ENCODE measurements at places on chromosomes 7 and 10. TPM values are rescaled to one million over a fixed set of nuclear protein-coding genes. Genes with fewer than 3 reads are reported as not detected.

Gene CDHR1
- 0.69 TPM for total RNA-seq

DNA sequence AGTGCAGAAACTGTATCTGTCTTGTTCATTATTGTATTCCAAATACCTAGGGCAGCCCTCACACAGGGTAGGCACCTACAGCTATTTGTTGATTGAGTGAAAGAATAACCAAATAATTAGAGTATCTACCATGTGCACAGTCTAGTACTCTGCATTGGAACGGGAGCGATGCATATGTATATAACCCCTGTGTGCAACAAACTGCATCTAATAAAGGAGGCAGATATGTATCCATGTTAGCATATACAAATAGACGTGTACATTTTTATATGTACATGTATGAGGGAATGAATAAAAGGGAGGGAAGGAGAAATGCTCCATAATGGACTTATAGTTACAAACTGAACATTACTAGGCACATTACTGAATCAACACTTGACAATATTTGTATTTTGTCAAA lies 191.3 kb upstream of the PTPRZ1 start:
- H3K4me1 ChIP-seq = no peaks in the 10 kb centered on the region
- H3K27ac ChIP-seq = no peak overlapping the region
- H3K36me3 ChIP-seq = no peaks in the 10 kb centered on the region
- H3K4me3 ChIP-seq = no peak overlapping the region
- no peaks in the 10 kb centered on the region for H3K27me3 ChIP-seq

DNA sequence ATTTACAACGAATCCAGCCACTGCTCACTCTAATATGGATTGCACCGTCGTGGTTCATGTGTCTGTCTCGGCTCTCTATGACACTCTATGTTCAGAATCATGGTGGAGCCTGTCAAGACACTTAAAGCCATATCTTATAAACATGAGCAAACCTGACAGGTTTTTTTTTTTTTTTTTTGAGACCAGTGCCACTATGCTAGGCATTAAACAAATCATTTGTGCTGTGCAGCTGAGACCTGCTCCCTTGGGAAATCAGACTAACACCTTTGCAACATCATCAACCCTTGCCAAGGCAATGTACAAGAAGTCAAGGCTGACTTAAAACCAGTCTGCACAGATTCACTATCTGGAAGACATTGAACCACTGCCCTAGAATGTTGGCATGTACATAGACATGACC lies 181.2 kb upstream of the ANK3 start:
- H3K4me3 ChIP-seq = no peak overlapping the region
- no peak overlapping the region for H3K27ac ChIP-seq
- H3K27me3 ChIP-seq = no peaks in the 10 kb centered on the region
- no peak for DNase-seq

DNA sequence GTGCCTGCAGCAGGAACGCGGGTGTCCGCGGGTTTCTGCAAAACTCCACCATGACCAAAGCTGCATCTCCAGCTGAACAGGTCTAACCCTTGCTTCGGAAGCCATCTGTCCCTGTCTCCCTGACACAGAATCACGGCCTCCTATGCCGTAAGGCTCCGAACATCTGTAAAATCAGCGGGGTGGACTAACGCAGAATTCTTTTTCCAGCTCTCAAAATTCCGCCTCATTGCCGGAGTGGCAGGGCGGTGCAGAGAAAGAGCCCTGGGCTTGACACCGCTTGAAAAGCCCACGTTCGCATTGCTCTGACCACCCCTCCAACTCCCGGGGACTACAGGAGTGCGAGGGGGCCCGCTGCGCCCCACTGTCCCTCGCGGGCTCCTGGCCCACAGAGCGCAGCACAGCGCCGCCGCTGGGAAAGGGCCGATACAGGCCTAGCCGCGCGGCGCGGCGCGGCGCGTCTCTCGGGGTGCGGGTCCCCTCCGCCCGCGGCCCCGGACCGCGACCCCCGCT lies 409 bp downstream of the DNMBP start:
- H3K4me1 ChIP-seq = peaks cover 9% of the 10 kb centered on the region
- H3K27me3 ChIP-seq = no peaks in the 10 kb centered on the region
- H3K27ac ChIP-seq = peak overlapping the region; percentile 88

DNA sequence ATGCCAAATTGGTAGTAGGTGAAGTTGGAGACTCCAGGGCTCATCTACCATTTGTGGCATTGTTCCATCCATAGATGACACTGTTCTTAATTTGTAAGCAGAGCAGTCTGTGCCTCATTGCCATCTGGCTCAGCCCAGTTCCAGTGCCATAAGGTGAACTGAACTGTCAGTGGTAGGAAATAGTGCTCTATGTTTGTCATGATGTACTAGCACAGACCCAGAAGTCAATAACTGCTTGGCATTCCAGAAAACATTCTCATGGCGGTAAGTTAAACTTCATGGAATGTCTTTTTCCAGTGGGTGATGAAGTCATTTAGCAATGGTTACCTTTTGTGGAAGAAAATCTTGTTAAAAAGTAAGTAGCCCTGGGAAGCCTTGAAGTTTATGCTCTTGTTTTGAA lies 302.7 kb downstream of the SUGCT start:
- H3K4me3 ChIP-seq = no peak overlapping the region
- H3K36me3 ChIP-seq = no peaks in the 10 kb centered on the region
- H3K27ac ChIP-seq = no peak overlapping the region
- no peaks in the 10 kb centered on the region for H3K27me3 ChIP-seq
- peaks cover 2% of the 10 kb centered on the region for H3K4me1 ChIP-seq

GRCh38 chr10:66792441-66792840 lies 133.4 kb upstream of the LRRTM3 start:
- no peak overlapping the region for H3K27ac ChIP-seq
- no peak for DNase-seq
- H3K4me3 ChIP-seq = no peak overlapping the region

Gene HILPDA
- 28.5 TPM for total RNA-seq

- no peak overlapping the region for H3K4me3 ChIP-seq
- H3K27ac ChIP-seq = no peak overlapping the region
- no peaks in the 10 kb centered on the region for H3K27me3 ChIP-seq
- DNase-seq = no peak
- H3K36me3 ChIP-seq = no peaks in the 10 kb centered on the region
Observed at GRCh38 chr10:82040336-82040735, 165.3 kb downstream of the NRG3 start.

DNA sequence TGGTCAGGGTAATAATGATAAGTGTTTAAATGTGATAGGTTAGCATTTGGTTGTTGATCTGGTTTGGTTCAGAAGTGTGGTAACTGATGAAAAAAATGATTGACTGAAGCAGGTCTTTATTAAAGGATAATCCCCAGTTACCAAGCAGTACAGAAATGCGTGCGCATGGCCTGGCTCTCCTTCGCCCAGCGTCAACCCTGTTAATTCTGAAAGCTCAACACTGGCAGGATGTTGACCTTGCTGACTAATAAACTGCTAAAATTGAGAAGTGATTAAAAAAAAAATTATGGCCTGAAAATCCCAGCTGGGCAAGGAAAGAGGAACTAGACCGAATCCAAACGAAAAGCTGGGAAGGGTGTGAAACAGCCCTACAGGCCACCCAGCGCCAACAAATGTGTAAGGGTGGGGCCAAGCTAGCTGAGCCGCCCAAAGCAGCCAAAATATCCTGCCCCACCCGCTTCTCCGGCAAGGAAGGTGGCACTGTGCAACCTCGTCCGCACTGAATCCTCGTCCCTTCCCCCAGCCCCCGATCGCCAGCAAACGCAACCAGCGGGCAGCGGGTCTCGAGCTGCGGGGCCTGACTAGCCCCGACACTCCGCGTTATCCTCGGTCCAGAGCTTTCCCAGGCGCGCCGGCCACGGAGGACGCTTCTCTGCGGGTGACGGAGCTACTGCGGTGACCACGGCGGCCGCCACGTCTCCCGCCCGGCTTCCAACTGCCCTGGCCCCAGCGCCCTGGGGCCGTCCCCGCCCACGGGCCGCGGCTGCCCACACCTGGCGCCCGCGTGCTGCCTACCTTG lies 561 bp downstream of the SHTN1 start:
- H3K4me3 ChIP-seq = peak overlapping the region; percentile 69
- H3K4me1 ChIP-seq = no peaks in the 10 kb centered on the region
- H3K27me3 ChIP-seq = no peaks in the 10 kb centered on the region
- DNase-seq = peak; percentile 51
- no peaks in the 10 kb centered on the region for H3K36me3 ChIP-seq
- peak overlapping the region; percentile 69 for H3K27ac ChIP-seq

GRCh38 chr10:58644311-58644710 lies 131.6 kb downstream of the BICC1 start:
- no peak overlapping the region for H3K4me3 ChIP-seq
- no peaks in the 10 kb centered on the region for H3K27me3 ChIP-seq
- no peaks in the 10 kb centered on the region for H3K36me3 ChIP-seq
- H3K4me1 ChIP-seq = peaks cover 6% of the 10 kb centered on the region
- no peak overlapping the region for H3K27ac ChIP-seq

DNA sequence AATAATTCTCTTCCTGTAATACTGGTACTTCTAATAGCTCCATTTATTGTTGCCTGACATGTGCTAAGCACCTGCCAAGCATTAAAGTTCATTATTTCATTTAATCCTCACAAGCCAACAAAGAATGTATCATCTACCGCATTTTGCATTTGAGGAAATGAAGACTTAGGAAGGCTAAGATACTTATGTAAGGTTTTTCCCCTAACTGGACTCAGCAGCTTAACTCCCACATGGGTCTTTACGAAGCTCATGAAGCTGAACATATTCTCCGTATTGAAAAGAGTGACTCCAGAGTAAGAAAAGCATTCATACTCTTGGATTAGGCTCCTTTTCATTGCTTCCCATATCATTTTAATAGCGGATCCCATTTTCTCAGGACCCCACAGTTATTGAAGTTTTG lies 155.7 kb upstream of the TMEM72 start:
- peaks cover 12% of the 10 kb centered on the region for H3K4me1 ChIP-seq
- H3K27ac ChIP-seq = no peak overlapping the region
- no peaks in the 10 kb centered on the region for H3K27me3 ChIP-seq
- DNase-seq = no peak
- H3K4me3 ChIP-seq = no peak overlapping the region
- H3K36me3 ChIP-seq = no peaks in the 10 kb centered on the region

- H3K4me3 ChIP-seq = no peak overlapping the region
- DNase-seq = no peak
- no peak overlapping the region for H3K27ac ChIP-seq
Observed at GRCh38 chr10:130377986-130378540, 241.9 kb downstream of the GLRX3 start.

GRCh38 chr7:39971924-39972323 lies 21.9 kb downstream of the CDK13 start:
- no peaks in the 10 kb centered on the region for H3K27me3 ChIP-seq
- no peak for DNase-seq
- H3K27ac ChIP-seq = no peak overlapping the region
- H3K36me3 ChIP-seq = no peaks in the 10 kb centered on the region
- no peak overlapping the region for H3K4me3 ChIP-seq

GRCh38 chr10:33382921-33383713 lies 48.6 kb upstream of the NRP1 start:
- no peak overlapping the region for H3K27ac ChIP-seq
- no peaks in the 10 kb centered on the region for H3K27me3 ChIP-seq
- H3K36me3 ChIP-seq = no peaks in the 10 kb centered on the region
- no peak overlapping the region for H3K4me3 ChIP-seq
- H3K4me1 ChIP-seq = peaks cover 5% of the 10 kb centered on the region
- DNase-seq = no peak

- no peaks in the 10 kb centered on the region for H3K4me1 ChIP-seq
- no peaks in the 10 kb centered on the region for H3K27me3 ChIP-seq
- H3K36me3 ChIP-seq = no peaks in the 10 kb centered on the region
- DNase-seq = no peak
Observed at GRCh38 chr7:155280446-155281397, 17.0 kb upstream of the INSIG1 start.

Gene PSAP
- 1,196 TPM for total RNA-seq

DNA sequence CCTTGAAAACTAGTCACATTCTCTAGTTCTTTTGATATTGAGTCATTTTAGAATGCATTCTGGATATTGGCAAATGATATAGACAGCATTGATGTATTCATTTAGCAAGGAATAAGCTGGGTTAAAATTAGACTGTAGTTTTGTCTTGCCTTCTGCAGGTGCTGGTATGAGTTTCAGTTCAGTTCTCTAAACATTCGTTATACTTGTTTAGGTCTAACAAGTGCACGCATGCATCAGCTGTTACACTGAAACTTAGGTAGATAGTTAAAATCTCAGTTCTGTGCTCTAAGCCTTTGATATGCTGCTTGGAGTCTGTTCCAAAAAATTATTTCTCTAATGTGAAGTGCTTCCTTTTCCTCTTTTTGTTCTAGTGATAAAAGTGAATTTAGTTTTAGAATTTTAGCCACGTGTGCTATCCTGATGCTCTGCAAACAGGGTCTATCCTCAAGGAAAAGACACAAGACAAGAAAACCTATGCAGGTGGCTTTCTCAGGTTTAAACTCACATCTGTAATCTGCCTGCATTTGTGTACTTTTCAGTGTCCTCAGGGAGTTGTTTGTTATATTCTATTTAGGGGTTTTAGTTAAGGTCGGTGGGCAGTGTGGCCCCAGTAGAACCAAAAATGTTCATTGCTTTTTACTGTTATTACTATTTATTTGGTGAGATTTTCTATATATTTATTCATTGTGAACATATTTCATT lies 409.0 kb downstream of the CDC14C start:
- DNase-seq = no peak
- no peak overlapping the region for H3K4me3 ChIP-seq
- H3K27me3 ChIP-seq = no peaks in the 10 kb centered on the region

DNA sequence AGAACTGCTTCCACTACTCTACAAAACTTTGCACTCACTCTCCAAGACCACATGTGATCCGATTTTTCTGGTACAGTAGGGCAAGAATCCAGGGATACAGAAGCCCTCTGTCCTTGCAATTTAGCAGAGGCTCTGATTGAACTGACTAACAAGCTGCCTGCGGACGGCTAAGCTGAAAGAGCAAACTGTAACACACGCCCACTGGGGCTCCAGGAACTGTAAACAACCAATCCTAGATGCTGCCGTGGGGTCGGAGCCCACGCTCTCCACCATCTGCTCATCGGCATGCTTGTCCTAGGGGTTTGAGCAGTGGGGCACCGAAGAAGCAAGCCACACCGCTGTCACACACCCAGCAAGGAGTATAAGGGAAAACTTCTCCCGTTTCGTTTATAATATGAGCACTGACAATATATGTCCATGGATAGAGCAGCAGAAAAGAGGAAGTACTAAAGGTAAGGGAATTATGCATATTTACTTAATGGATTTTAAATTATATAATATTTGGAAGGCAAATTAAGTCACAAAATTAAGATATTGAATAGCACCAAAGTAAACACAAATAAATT lies 634.4 kb upstream of the POT1 start:
- no peak overlapping the region for H3K4me3 ChIP-seq
- no peaks in the 10 kb centered on the region for H3K27me3 ChIP-seq
- no peaks in the 10 kb centered on the region for H3K4me1 ChIP-seq
- no peak for DNase-seq
- H3K27ac ChIP-seq = no peak overlapping the region

- no peak overlapping the region for H3K27ac ChIP-seq
- DNase-seq = no peak
- no peaks in the 10 kb centered on the region for H3K36me3 ChIP-seq
- no peaks in the 10 kb centered on the region for H3K4me1 ChIP-seq
- H3K27me3 ChIP-seq = no peaks in the 10 kb centered on the region
Observed at GRCh38 chr10:130230036-130230435, 93.8 kb downstream of the GLRX3 start.

GRCh38 chr7:22287412-22287811 lies 69.5 kb downstream of the RAPGEF5 start:
- H3K27ac ChIP-seq = no peak overlapping the region
- no peaks in the 10 kb centered on the region for H3K4me1 ChIP-seq
- no peaks in the 10 kb centered on the region for H3K36me3 ChIP-seq
- H3K27me3 ChIP-seq = no peaks in the 10 kb centered on the region

GRCh38 chr10:78140066-78140630 lies 106.5 kb downstream of the RPS24 start:
- no peak overlapping the region for H3K4me3 ChIP-seq
- H3K27me3 ChIP-seq = no peaks in the 10 kb centered on the region
- H3K27ac ChIP-seq = no peak overlapping the region
- H3K4me1 ChIP-seq = peaks cover 7% of the 10 kb centered on the region

Gene TWIST1
- 8.2 TPM for total RNA-seq

Gene FGL2
- 6.3 TPM for total RNA-seq

Gene MOSPD3
- 27.7 TPM for total RNA-seq
